ENCODE measurements at places on chromosomes 7 and 10.

DNA sequence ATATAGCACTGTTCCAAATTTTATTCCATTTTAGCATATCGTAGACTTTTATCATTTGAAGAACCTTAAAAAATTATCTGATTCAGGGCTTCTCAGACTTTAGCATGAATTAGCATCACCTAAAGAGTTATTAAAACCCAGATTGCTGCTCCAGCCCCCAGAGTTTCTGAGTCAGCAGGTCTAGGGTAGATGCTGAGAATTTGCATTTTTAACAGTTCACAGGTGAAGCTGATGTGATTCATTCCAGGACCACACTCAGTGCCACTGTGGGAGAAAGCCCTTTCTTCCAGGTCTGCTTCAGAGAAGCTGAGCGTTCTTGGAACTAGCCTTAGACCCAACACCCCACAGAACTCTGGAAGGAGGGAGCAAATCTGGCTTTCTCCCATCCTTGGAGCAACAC, 174.1 kb upstream of the YAE1 start:
- DNase-seq = no peak

DNA sequence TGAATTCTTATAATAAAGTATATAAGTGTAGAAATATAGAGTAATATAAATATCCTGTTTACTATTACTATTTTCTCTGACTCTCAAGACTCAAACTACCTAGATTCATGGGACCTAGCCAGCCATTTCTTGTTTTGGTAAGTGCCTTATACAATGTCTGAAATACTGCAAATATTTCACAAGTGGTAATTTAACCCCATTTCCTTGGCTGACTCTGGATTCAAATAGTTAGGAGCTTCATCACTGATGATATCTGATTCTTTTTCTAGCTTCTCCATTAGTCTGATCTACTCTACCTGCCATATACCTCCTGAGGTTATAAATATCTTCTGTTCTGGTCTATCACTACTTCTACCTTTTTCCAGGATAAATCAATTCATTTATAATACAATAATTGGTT, 6.4 kb upstream of the RALA start:
- DNase-seq = no peak

DNA sequence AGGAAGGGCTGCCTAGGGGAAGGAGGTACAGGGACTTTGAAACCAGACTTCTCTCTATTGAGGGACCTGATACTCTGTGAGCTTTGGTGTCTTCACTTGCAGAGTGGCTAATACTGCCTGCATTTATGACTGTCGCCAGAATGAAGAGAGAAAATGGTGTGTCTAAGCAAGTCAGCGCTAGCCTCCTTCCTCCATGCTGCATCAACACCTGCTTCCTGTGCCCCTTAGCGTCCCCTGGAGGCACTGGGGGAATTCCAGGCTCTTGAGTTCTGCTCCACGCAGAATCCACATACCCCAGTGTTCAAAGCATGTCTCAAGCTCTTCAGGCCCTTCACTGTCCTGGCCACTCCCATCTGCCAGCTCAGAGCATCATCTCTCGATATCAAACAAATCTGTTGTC, 140.5 kb downstream of the PKD1L1 start:
- DNase-seq = no peak

GRCh38 chr7:31664890-31665289, 22.1 kb upstream of the PPP1R17 start:
- DNase-seq = no peak

DNA sequence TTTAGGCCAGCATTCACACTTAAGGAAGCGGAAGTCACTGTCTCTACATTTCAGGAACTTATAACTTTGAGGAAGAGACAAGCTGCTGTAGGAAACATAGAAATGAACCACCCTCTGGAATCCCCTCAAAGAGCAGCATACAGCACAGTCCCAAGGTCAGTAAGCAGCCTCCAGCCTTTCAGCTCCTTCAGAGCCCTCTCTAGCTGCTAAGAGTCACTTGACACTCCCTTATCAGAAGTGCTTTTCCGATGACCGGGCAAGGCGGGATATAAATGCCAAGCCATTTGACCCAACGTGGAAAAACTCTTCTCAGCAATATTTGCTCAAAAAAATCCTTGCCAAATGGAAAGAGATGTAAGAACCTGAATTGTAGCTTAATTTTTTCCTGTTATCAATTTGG, 1284.3 kb downstream of the XPNPEP1 start:
- DNase-seq = no peak

DNA sequence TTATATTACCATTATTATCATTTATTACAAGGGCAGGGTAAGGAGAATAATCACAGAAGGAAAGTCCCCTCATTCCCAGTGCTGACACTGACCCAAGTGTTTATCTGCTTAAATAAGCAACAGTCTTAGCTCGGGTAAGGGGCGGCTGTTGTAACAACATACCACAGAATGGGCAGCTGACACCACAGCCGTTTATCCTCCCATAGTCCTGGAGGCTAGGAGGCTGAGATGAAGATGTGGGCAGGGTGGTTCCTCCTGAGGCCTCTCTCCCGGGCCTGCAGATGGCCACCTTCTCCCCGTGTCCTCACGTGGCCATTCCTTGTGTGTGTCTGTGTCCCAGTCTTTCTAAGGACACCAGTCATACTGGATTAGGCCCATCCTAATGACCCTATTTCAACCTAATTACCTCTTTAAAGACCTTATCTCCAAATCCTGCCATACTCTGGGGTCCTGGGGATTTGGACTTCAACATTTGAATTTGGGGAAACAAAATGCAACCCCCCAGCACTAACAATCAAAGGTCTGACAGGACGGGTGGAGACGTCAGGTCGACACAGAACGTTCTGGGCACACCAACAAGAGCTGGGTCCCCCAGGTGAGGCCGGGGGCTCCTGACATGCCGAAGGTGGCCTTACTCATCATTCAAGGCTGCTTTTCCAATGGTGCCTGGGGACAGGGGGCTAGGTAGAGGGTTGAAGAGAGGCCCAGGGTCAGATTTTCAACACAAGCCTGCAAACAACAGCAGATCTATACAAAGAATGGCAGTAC, 93.5 kb downstream of the TNS3 start:
- DNase-seq = no peak

GRCh38 chr7:45979275-45980180, 58.5 kb upstream of the IGFBP3 start:
- DNase-seq = no peak

DNA sequence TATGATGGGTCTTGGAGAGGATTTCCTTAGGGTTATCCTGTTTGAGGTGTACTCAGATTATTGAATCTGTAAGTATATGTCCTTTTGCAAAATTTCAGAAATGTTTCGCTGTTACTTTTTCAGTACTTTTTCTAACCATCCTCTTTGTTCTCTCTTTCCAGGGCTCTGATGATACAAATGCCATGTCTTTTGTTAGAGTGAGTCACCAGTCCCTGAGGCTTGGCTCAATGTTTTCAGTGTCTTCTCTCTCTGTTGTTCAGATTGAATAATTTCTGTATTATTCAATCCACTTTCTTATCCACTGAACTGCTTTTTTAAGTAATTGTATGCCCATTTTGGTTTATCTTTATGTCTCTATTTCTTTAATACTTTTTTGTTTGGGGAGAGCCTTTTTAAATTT, 449.4 kb downstream of the TNS3 start:
- no peak for DNase-seq

DNA sequence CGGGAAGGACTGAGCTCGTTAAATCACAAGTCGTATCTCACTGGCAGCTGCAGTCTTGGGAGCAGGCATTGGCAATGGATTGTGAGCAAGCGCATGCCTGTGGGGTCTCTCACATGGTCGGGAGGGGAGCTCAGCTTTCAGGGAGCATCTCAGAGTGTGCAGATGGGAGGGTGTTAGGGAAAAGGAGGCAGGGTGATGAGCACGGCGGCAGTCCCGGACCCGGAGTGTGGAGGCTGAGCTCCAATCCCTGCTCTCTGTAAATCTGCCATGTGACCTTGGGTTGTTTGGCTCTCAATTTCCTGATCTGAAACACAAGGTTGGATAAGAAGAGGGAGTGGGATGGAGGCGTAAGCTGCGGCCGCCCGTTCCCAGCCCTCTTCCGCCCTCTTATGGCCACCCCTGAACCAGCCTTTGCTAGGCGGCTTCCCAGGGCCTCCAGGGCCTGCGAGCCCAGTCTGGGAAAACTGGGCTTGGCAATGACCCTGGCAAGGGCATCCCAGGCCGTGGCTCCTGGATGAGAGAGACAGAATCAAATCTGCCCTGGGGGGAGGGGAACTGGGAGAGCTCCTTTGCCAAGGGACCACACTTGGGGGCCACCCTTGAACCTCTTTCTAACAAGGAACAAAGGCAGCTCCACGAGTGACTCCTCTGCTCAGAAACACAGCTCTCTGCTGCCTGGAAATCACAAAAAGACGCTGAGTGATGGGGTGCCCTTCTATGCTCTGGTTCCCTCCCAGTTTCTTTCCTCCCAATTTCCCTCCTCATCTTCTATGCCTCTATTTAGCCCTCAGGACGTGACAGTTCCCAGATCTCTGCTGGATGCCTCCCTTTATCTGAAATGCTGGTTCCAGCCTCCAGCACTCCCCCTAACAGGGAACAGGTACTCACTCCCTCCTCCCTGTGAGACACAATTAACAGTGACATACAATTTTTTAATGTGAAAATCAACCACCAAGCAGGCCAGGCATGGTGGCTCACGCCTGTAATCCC, 41.7 kb upstream of the LOXL4 start:
- no peak for DNase-seq

Data from NCI-H187 treated with DMSO at 0.1 percent for 48 hours (cell line).